ENCODE measurements at places on chromosomes 2 and 18. TPM values are rescaled to one million over a fixed set of nuclear protein-coding genes. Genes with fewer than 3 reads are reported as not detected.

Gene SIX2
- total RNA-seq, result 0.98 TPM

GRCh38 chr18:58572181-58572580 lies 56.7 kb downstream of the ALPK2 start:
- H3K4me1 ChIP-seq, result no peaks in the 10 kb centered on the region
- DNase-seq, result no peak
- no peak overlapping the region for H3K4me3 ChIP-seq
- H3K27ac ChIP-seq, result no peak overlapping the region
- no peaks in the 10 kb centered on the region for H3K36me3 ChIP-seq

- no peaks in the 10 kb centered on the region for H3K36me3 ChIP-seq
- no peak overlapping the region for H3K27ac ChIP-seq
- H3K4me3 ChIP-seq, result peak overlapping the region; percentile 51
- no peaks in the 10 kb centered on the region for H3K4me1 ChIP-seq
Measured at GRCh38 chr2:184597571-184597991, 748 bp upstream of the ZNF804A start.

- H3K4me1 ChIP-seq, result no peaks in the 10 kb centered on the region
- no peaks in the 10 kb centered on the region for H3K36me3 ChIP-seq
- no peak for DNase-seq
Measured at GRCh38 chr2:75130171-75130570, 69.1 kb downstream of the TACR1 start.

Measured in breast epithelium (tissue), 4 donors.